ENCODE measurements at places on chromosomes 2 and 18. TPM values are rescaled to one million over a fixed set of nuclear protein-coding genes. Genes with fewer than 3 reads are reported as not detected.

DNA sequence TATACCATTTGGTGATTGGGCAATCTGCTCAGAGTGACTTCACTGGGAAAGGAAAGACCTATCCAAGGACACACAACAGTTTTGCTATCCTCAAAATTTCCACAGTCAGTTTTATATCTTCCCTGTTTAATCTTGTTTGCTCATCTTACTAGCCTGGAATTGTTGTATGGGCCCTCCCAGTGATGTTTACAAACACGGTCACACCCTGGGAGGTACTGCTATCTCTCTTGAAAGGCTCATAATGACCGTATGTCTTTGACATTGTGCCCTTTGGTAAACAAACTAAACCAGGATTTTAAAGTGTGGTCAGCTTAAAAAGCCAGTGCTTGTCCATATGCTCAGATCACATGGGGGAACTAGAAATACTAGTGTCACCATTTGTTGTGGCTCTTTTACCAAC is 277.0 kb downstream of the CDH2 start:
- no peak for DNase-seq

DNA sequence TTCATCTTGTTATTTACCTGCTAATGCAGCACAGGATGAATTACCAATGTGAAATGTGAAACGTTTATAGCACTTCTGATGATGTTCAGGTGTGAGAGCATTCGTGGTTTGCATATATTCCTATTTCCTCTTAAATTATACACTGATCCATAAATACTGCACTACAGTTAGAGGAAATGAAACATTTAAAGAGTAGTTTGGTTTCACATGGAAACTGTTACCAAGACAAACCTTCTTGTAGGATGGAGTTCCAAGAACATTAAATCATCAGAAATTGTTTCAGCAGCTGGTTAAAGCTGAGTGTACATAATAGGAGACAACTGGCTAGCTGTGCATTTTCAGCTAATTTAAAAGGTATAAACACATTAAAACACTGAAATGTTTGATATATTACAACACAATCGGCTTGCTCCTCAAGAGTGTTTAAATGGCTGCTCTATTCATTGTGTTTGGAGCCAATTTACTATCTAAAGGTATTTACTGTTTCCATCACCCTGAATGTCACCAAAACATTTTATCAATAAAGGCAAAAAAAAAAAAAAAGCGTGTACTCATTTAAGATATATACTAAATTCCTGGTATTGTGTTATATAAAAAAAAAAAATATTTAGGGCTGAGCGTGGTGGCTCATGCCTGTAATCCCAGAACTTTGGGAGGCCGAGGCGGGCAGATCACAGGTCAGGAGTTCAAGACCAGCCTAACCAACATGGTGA is 100.6 kb downstream of the DYM start:
- peak; percentile 47 for DNase-seq

DNA sequence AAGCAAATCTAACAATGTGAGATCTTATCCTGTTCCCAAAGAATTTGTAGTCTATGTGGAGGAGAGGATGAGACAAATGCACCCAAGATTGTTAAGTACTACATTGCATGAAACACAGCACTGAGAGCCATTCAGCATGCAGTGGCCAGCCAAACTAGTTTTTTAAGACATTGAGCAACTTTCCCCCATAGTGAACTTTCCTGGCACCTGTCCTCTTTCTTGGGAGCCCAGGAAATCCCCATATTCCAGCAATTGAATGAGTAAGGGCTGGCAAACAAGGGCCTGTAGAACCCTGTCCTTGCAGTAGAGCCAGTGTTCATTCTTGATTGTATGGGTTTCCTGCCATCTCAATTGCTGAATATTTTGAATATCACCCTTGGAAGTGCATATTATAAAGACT is 58.8 kb upstream of the FIGN start:
- DNase-seq, result peak; percentile 94

DNA sequence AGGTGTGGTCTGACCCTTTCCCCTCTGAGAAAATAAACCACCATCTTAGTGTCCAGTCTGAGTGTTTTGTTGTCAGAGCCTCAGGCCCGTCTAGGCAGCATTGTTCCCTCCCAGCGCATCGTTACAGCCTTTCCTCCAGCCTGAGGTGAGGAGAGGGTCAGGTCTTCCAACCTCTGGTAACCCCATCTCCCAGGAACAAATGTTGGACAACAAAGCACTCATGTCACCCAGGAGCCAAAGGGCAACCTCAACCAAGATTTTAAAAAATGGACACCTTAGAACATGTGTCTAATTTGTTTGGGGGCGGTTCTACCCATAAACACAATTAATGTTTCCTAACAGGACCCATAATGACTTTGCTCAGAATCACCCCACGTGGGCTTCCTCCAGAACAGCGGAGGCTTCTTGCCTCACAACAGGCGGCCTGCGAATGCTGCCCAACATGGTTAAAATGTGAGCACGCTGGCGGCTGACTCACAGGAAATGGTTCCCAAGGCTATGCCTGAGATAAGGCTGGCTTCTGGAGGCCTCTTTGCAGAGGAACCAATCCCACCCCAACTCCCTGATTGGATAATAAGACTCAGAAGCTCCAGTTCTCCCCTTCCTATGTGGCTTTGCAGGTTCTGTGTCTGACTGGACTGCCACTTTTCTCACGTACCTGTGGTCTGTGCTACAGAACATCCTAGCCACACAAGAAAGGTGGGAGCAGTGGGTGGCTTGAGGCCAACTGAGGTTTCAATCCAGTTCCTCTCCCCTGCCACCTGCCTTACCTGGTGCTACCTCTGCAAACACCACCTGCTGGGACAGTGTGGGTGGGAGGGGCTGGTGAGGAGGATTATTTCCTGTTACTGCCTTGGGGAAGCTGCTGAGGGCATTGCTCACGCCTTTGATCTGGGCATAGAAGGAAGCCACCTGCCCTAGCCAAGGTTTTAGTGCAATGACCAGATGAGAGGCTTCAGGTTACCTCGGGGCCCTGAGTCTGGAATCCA is 108.8 kb downstream of the B3GNT2 start:
- DNase-seq, result peak; percentile 87

DNA sequence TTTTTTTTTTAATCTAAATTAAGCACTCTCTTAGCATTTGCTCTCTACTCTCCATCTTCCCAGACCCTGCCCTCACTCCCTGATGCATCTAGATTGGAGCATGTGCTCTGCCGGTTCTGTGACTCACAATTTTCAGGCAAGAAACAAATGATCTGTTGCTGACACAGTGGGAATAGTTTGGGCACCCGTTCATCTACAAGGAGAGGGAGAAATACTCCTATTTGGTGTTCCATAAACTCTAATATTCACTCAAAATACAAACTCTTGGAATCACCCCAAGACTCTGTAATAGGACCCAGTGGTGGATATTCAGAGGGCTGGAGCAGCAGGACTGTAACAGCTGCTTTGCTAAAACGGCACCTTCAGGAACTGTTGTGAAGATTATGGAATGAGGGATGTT is 37.1 kb upstream of the LINC00305 start:
- no peak for DNase-seq

Gene TRABD2A
- total RNA-seq, result 0.64 TPM

Gene MROH2A
- not detected for total RNA-seq

Gene NEURL3
- not detected for total RNA-seq

All from bronchial epithelial cell (primary cell).